Thoracic aorta (tissue), 2 donors: ENCODE measurements at places on chromosomes 2 and 18. TPM values are rescaled to one million over a fixed set of nuclear protein-coding genes. Genes with fewer than 3 reads are reported as not detected.

DNA sequence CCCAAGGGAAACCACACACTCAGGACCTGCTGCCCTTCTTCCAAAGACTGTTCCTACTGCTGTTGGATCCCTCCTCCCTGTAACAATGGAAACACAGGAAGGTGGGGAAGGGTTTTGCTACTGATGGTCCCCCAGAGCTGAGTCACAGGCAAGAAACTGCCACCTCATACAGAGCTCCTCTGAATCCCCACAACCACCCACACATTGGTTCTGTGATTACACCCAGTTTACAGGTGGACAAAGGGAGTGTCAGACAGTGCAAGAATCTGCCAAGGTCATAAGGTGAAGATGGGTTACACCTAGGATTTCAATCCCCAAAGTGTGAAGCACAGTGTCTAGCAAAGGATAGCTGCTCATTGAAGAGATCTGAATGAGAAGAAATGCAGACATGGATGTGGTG lies 141.7 kb upstream of the LMAN1 start:
- no peak overlapping the region for H3K4me3 ChIP-seq
- no peak overlapping the region for H3K27ac ChIP-seq
- H3K36me3 ChIP-seq = no peaks in the 10 kb centered on the region
- no peak for DNase-seq
- H3K27me3 ChIP-seq = no peaks in the 10 kb centered on the region

- no peaks in the 10 kb centered on the region for H3K27me3 ChIP-seq
- peaks cover 8% of the 10 kb centered on the region for H3K36me3 ChIP-seq
- no peak for DNase-seq
- H3K4me1 ChIP-seq = no peaks in the 10 kb centered on the region
- H3K4me3 ChIP-seq = no peak overlapping the region
- H3K27ac ChIP-seq = no peak overlapping the region
Measured at GRCh38 chr2:55403256-55403998, 16.2 kb downstream of the CCDC88A start.

- DNase-seq = no peak
- H3K4me3 ChIP-seq = no peak overlapping the region
- H3K27ac ChIP-seq = no peak overlapping the region
Measured at GRCh38 chr18:75105551-75106254, 103.2 kb downstream of the PTGR3 start.

DNA sequence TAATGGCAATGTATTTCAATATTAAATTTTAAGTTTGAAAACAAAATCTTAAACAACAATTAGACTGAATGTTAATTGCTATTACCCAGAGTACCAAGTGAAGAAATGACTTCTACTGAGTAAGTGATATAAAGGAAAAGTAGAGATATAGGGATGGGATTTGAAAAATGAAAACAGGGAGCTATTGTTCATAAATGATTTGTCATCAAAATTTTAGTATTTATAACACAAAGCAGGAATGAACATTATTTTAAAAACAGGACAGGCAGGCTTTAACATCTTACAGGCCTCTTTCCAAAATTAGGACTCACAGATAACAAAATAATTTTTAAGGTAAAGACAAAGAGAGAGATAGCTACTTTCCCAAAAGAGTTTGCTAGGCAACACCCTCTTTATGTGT lies 3.9 kb downstream of the EXOC6B start:
- H3K27ac ChIP-seq = no peak overlapping the region
- H3K36me3 ChIP-seq = no peaks in the 10 kb centered on the region

GRCh38 chr2:85851253-85852151 lies 37.3 kb downstream of the ST3GAL5 start:
- peaks cover 15% of the 10 kb centered on the region for H3K4me1 ChIP-seq
- H3K27me3 ChIP-seq = no peaks in the 10 kb centered on the region
- DNase-seq = no peak
- H3K27ac ChIP-seq = peak overlapping the region; percentile 17

DNA sequence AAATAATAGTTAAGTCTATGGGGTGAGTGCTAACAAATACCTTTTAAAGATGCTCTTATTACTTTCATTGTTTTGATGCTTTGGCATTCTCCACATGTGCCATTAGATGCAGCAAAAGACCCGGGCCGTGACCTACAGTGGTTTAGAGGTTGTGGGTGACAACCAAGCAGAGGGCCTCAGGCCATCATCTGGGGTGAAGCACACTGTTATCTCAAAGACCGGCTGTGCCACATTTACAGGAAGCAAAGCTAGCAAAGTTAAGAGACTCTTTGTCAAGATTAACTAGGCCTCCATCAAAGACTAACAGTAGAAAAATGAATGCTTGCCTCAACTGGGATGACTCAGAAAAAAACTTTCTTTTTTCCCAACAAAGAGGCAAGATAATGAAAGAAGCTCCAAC lies 695.3 kb downstream of the SATB2 start:
- no peak overlapping the region for H3K27ac ChIP-seq
- H3K4me1 ChIP-seq = no peaks in the 10 kb centered on the region
- no peak for DNase-seq

DNA sequence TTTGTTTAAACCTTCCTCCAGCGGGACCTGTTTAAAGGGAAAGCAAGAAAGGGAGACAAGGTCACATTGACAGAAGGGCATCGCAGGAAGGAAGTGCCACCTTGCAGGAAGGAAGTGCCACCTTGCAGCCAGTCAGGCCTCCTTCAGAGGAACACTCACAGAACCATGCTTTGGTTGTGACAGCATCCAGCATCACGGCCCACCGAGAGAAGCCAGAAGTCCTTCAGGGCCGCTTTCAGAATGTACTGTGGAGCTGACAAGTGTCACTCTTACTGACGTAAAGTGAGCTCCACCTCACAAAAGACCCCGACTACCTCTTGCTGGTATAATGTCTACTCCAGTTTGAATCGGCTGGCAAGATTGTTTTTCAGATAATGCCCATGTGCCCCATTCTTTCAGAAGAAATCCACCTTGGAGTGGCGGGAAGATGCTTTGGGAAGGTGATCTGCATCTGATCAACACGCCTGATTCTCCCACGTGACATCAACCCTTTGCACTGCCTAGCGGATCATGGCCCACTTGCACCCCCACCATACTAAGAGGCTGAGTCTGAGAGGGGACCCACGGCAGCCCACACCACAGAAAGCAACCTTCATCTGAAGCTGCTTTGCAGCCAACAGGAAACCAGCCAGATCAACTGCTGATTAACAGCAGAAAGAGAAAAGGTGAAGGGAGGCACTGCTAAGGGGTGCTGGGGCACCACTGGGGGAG lies 99.8 kb downstream of the UXS1 start:
- no peak for DNase-seq
- H3K36me3 ChIP-seq = no peaks in the 10 kb centered on the region
- H3K4me3 ChIP-seq = no peak overlapping the region
- H3K4me1 ChIP-seq = no peaks in the 10 kb centered on the region
- no peaks in the 10 kb centered on the region for H3K27me3 ChIP-seq
- H3K27ac ChIP-seq = no peak overlapping the region

DNA sequence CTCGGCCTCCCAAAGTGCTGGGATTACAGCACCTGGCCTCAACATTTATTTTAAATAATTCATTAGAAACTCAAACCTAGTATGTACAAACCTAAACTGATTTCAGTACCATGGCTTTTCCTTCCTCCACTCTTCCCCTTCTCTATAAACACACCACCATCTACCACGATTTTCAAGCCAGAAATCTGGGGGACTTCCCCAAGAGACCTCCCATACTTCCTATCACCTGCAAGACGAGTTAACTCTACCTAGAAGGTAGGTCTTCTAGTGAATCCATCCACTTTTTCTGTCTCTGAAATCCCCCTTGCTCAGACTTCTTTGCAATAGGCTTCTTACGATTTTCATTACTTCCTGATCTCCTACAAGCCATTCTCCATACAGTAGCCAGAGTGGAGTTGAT lies 7.7 kb upstream of the FAM117B start:
- H3K36me3 ChIP-seq = no peaks in the 10 kb centered on the region
- H3K27me3 ChIP-seq = no peaks in the 10 kb centered on the region
- H3K4me3 ChIP-seq = no peak overlapping the region

DNA sequence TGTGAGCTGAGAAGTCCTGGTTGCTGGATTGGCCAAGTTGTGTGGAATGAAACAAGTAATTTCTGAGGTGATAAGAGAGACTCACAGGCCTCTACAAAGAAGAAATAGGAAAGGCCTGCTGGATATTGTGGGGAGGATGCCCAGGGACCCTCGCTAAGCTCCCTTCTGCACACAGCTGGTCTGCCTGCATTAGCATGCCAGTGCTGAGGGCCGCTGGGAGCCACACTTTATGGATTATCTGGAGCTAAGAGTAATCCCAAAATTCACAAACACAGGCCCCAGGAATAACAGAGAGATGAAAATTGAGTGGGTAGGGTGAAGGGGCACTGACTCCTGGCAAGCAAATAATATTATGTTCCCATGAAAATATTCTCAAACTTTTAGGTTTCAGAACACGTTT lies 114.9 kb upstream of the SIX3 start:
- H3K27ac ChIP-seq = no peak overlapping the region
- no peaks in the 10 kb centered on the region for H3K27me3 ChIP-seq
- no peaks in the 10 kb centered on the region for H3K36me3 ChIP-seq

GRCh38 chr2:216492597-216493333 lies 5.9 kb upstream of the RPL37A start:
- DNase-seq = no peak
- H3K36me3 ChIP-seq = no peaks in the 10 kb centered on the region
- no peak overlapping the region for H3K4me3 ChIP-seq
- H3K27me3 ChIP-seq = no peaks in the 10 kb centered on the region
- peaks cover 6% of the 10 kb centered on the region for H3K4me1 ChIP-seq
- no peak overlapping the region for H3K27ac ChIP-seq

DNA sequence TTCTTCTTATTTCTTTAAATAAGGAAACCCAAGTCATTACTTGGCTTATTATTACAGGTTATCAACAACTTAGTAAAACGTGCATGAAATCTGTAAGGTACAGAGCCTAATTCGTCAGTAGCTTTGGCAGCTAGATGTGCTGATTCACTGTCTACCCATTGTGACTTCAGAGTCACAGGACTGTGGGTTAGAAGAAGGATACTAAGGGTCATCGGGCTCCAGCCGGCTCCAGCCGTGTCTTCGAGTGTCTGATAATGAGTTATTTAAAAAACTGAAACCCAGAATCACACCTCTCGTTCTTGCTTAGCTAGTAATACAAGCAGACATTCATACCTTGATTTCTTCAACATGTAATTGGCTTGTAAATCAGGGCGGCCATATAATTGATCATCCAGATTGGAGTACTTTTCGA lies 170.5 kb downstream of the FMNL2 start:
- no peak for DNase-seq
- no peaks in the 10 kb centered on the region for H3K27me3 ChIP-seq
- peaks cover 38% of the 10 kb centered on the region for H3K4me1 ChIP-seq
- H3K36me3 ChIP-seq = no peaks in the 10 kb centered on the region
- H3K27ac ChIP-seq = no peak overlapping the region
- H3K4me3 ChIP-seq = no peak overlapping the region

GRCh38 chr2:1978706-1979105 lies 234.4 kb upstream of the PXDN start:
- no peaks in the 10 kb centered on the region for H3K36me3 ChIP-seq
- no peaks in the 10 kb centered on the region for H3K27me3 ChIP-seq
- no peak overlapping the region for H3K27ac ChIP-seq
- H3K4me3 ChIP-seq = no peak overlapping the region
- H3K4me1 ChIP-seq = peaks cover 3% of the 10 kb centered on the region

DNA sequence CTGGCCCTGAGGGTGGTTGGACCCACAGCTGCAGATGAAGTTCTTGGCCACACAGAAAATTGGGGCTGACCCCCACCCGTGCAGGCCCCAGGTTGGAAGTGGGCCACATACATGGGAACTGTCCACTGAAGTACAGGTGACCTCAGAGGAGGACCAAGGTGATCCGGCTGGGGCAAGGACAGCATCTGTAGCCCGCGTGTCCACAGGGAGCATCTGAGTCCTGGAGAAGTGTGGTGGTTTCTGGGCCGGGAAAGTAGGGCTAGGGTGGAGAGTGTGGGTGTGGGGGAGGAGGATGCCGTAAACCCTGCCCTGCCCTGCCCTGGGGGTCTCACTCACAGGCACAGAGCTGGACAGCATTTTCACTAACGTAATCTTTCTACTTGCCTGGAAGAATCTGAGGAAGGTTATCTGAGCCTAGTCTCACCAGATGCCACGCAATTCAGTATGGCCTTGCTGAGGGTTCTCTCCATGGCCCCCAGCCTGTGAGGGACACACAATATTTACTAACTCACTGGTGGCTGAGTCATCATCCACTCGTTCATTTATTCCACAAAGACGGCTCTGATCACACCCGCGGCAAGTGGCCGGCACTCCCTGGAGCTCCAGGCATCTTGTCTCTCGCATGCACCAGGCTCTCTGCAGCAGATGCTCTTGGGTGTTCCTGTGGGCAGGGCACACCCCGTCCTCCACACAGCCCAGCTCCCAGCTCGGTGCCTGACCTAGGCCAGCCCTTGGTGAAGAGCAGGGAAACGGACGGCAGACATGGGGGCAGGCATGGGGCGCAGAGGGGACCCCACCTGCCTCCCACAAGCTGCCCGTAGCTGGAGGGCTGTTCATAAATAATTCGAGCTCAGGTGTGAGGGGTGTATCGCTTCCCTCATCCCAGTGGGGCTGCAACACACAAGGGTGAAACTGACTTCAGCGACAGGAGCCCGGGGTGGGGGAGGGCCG lies 51.2 kb downstream of the INHBB start:
- H3K4me3 ChIP-seq = no peak overlapping the region
- no peaks in the 10 kb centered on the region for H3K36me3 ChIP-seq
- H3K27ac ChIP-seq = no peak overlapping the region
- H3K27me3 ChIP-seq = no peaks in the 10 kb centered on the region

DNA sequence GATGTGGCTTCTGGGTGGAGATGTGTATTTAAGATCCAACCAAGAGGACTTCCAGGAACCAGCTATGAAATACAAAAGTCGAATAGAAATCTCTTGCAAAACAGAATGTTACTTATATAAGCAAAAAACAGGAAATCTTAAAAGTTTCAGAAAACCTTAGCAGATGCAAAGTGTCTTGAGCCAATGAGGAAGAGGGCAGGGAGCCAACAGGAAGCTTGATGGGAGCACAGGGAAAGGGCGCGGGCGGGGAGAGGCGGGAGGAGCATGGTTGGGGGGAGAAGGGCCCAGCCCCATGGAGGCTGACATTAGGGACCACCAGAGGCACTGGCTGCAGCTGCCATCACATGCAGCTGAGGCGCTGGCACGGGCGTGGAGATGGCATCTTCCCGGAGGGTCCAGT lies 203.3 kb downstream of the SNTG2 start:
- no peaks in the 10 kb centered on the region for H3K27me3 ChIP-seq
- no peak for DNase-seq
- H3K27ac ChIP-seq = no peak overlapping the region
- H3K4me1 ChIP-seq = no peaks in the 10 kb centered on the region
- H3K36me3 ChIP-seq = no peaks in the 10 kb centered on the region

GRCh38 chr2:66082581-66082980 lies 352.3 kb upstream of the MEIS1 start:
- no peak for DNase-seq
- no peaks in the 10 kb centered on the region for H3K27me3 ChIP-seq
- H3K27ac ChIP-seq = no peak overlapping the region

- no peak overlapping the region for H3K27ac ChIP-seq
- no peak overlapping the region for H3K4me3 ChIP-seq
- H3K27me3 ChIP-seq = no peaks in the 10 kb centered on the region
- no peaks in the 10 kb centered on the region for H3K4me1 ChIP-seq
- no peaks in the 10 kb centered on the region for H3K36me3 ChIP-seq
- no peak for DNase-seq
Measured at GRCh38 chr2:60438131-60438530, 115.3 kb downstream of the BCL11A start.

ALKAL2 gene
- total RNA-seq = 11.3 TPM

PCARE gene
- total RNA-seq = not detected

ELOA2 gene
- not detected for total RNA-seq

MAL gene
- total RNA-seq = not detected

COLEC11 gene
- 22.5 TPM for total RNA-seq

CETN1 gene
- not detected for total RNA-seq

NETO1 gene
- not detected for total RNA-seq

METTL4 gene
- 12.2 TPM for total RNA-seq
